GM23338 (cell line): ENCODE measurements at places on chromosomes 1 and 21. TPM values are rescaled to one million over a fixed set of nuclear protein-coding genes. Genes with fewer than 3 reads are reported as not detected.
A peak's percentile ranks its signal among the peaks of the same experiment; 100 is the strongest.

- DNase-seq = no peak
- H3K4me3 ChIP-seq = no peak overlapping the region
- no peaks in the 10 kb centered on the region for H3K27me3 ChIP-seq
Observed at GRCh38 chr1:177952691-177953090, 17.2 kb downstream of the SEC16B start.

DNA sequence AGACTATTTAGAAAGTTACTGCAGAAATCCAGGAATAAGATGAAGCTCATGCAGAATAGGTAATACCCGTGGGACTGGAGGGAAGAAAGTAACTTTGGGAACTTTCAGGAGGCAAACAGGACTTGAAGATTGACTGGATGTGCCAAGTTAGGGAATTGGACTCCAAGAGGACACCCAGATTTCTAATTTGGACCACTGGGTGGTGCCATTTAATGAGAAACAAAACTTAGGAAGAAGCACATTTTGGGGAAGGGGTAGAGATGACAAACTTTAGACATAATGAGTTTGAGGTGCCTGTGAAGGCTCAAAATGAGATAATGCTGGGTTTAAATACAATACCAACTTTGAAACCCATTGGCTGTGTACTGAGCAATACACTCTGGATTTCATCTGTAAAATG is 3.3 kb upstream of the B4GALT3 start:
- H3K27me3 ChIP-seq = no peaks in the 10 kb centered on the region
- peak; percentile 63 for DNase-seq
- H3K36me3 ChIP-seq = no peaks in the 10 kb centered on the region; the same call in 1 of the 2 replicates
- no peak overlapping the region for H3K27ac ChIP-seq
- H3K4me1 ChIP-seq = peaks cover 15% of the 10 kb centered on the region; the same call in 1 of the 2 replicates
- H3K4me3 ChIP-seq = no peak overlapping the region

GRCh38 chr1:216368249-216368648 is 55.0 kb downstream of the USH2A start:
- no peaks in the 10 kb centered on the region for H3K36me3 ChIP-seq
- no peak overlapping the region for H3K4me3 ChIP-seq
- H3K27ac ChIP-seq = no peak overlapping the region
- DNase-seq = no peak

GRCh38 chr1:84913555-84913892 is 20.5 kb upstream of the LPAR3 start:
- H3K27me3 ChIP-seq = no peaks in the 10 kb centered on the region
- no peak overlapping the region for H3K4me3 ChIP-seq
- H3K36me3 ChIP-seq = no peaks in the 10 kb centered on the region
- H3K4me1 ChIP-seq = no peaks in the 10 kb centered on the region; the same call in 1 of the 2 replicates

DNA sequence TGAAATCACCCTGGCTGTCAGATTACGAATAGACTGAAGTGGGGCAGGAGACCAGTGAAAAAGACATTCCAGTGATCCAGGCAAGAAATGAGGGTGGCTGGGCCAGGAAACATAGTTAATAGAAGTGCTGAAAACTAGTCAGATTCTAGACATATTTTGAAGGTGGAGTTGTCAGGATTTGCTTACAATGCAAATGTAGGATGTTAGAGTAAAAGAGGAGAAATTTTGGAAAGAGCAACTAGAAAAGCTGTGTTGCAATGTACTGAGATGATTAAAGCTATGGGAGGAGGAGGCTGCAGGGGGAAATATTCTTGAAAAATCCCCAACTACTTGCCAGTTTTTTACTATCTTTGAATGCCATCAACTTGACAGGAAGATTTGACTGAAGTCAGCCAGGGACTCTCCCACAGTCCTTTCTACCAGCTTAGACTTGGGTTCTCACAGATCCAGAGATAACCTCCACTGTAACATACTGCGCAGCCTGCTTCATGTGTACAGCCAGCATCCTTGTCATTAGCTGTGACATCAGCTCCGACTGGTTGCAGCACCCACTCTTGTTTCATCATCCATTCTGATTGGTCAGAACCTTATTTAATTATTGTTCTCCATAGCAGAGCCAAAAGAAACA is 109.7 kb downstream of the TSEN15 start:
- no peak overlapping the region for H3K27ac ChIP-seq
- DNase-seq = no peak
- no peak overlapping the region for H3K4me3 ChIP-seq

GRCh38 chr1:47611992-47612391 is 174.1 kb downstream of the FOXD2 start:
- no peak overlapping the region for H3K27ac ChIP-seq
- H3K4me1 ChIP-seq = no peaks in the 10 kb centered on the region
- H3K4me3 ChIP-seq = no peak overlapping the region
- H3K27me3 ChIP-seq = no peaks in the 10 kb centered on the region
- H3K36me3 ChIP-seq = no peaks in the 10 kb centered on the region

- no peak for DNase-seq
- no peaks in the 10 kb centered on the region for H3K27me3 ChIP-seq
- peaks cover 9% of the 10 kb centered on the region for H3K4me1 ChIP-seq
Observed at GRCh38 chr1:239357867-239358266, 28.5 kb upstream of the CHRM3 start.

The S100A1 gene
- 0.66 TPM in 1 of 2 replicates, not detected in the other for total RNA-seq

The KIF21B gene
- total RNA-seq = 26.6 and 34.3 TPM in 2 replicates

The C2CD4D gene
- total RNA-seq = 0.35 TPM in 1 of 2 replicates, not detected in the other

The PDC gene
- not detected in 2 replicates for total RNA-seq
